Fibroblast of skin of left biceps (primary cell): ENCODE measurements at places on chromosomes 2 and 18.

DNA sequence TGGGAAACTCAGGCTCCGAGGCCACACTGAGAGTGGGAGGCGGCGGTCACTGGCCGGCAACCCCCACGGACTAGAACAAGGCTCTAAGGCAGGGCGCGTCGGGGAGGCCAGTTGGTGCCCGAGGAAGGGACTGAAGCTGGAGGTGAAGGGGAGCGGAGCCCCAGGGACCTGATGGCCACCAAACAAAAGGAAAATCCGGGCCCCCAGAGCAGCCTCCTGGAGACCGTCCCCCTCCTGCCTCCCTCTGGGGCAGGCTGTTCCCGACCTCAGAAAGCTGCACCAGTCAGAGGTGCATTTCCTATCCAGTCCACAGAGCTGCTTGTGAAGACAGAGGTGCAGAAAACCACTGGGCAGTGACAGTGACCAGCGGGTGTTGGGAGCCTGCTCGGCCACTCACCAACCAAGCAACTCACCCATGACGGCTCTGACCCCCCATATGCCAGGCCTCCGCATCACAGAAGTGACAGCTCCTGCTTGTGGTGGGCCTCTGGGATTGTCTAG lies 172.7 kb downstream of the TWIST2 start:
- no peak for DNase-seq

- no peak for DNase-seq
Observed at GRCh38 chr2:231497651-231498050, 32.6 kb downstream of the NMUR1 start.

DNA sequence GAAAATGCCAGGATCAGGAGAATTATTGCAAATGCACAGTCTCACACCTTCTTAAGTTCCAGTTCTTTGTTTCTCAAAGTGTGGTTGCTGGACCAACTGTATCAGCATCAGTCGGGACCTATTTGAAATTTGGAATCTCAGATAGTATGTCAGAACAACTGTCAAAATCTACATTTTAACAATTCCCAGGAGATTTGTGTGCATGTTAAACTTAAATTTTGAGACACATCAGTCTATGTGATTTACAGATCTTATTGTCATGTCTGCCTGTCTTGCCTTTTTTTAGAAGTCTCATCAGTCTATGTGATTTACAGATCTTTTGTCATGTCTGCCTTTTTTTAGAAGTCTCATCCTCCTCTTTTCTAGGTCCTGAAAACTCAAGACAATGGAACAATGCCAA lies 243.6 kb upstream of the MEIS1 start:
- DNase-seq: no peak

- DNase-seq: no peak
Observed at GRCh38 chr18:10089881-10090280, 176.1 kb downstream of the VAPA start.

DNA sequence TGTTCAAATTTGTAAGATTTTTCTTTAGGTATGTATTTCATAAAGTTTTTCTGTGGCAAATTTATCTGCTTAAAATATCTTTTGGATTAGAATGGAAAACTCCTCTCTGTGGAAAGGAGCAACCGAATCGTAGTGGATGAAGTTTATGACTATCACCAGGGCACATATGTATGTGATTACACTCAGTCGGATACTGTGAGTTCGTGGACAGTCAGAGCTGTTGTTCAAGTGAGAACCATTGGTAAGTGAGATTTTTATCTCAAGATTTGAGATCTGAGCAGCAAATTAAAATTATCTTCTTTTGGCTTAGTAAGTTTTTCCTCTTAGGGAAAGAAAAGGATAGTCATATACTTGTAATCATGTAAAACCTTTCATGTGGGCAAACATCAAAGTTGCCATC lies 14.2 kb downstream of the IL18RAP start:
- DNase-seq: no peak

- no peak for DNase-seq
Observed at GRCh38 chr2:14363976-14364375, 268.5 kb upstream of the LRATD1 start.
